ENCODE measurements at places on chromosomes 6 and 20. TPM values are rescaled to one million over a fixed set of nuclear protein-coding genes. Genes with fewer than 3 reads are reported as not detected.

TRIM10 gene
- not detected for total RNA-seq

TTPAL gene
- total RNA-seq: 4.5 TPM

TNXB gene
- 73.0 TPM for total RNA-seq

HLA-DOA gene
- total RNA-seq: 1.8 TPM

OR2H1 gene
- not detected for total RNA-seq

NFATC2 gene
- 4.2 TPM for total RNA-seq

LIME1 gene
- total RNA-seq: 3.4 TPM

RHAG gene
- 0.44 TPM for total RNA-seq

KCNK5 gene
- 0.47 TPM for total RNA-seq

GPX5 gene
- total RNA-seq: not detected

RAE1 gene
- 15.3 TPM for total RNA-seq

EBF4 gene
- total RNA-seq: 4.9 TPM

NKAPL gene
- total RNA-seq: 4.5 TPM

NANP gene
- 2.7 TPM for total RNA-seq

PRSS16 gene
- total RNA-seq: 0.49 TPM

VSX1 gene
- total RNA-seq: 0.33 TPM

ALDH8A1 gene
- total RNA-seq: 0.08 TPM

CRYBG1 gene
- 1.3 TPM for total RNA-seq

RAMACL gene
- 0.77 TPM for total RNA-seq

CCN5 gene
- 37.0 TPM for total RNA-seq

TCF21 gene
- total RNA-seq: 5.3 TPM

CAGE1 gene
- not detected for total RNA-seq

LPA gene
- total RNA-seq: not detected

KCNK17 gene
- total RNA-seq: 0.52 TPM

CST4 gene
- not detected for total RNA-seq

PRSS35 gene
- total RNA-seq: 0.36 TPM

FAM217A gene
- not detected for total RNA-seq

GJA1 gene
- 248 TPM for total RNA-seq

SLC22A2 gene
- total RNA-seq: not detected

HLA-G gene
- total RNA-seq: not detected

HLA-DOB gene
- not detected for total RNA-seq

All from left ventricle myocardium inferior (tissue), 1 donor.